Stimulated activated CD4-positive, alpha-beta T cell treated with anti-CD3 and anti-CD28 coated beads, Interleukin-12 subunit alpha, Interleukin-12 subunit beta, amount 100 ng/mL, for 48 hours (primary cell): ENCODE measurements at places on chromosomes 7 and 10.

DNA sequence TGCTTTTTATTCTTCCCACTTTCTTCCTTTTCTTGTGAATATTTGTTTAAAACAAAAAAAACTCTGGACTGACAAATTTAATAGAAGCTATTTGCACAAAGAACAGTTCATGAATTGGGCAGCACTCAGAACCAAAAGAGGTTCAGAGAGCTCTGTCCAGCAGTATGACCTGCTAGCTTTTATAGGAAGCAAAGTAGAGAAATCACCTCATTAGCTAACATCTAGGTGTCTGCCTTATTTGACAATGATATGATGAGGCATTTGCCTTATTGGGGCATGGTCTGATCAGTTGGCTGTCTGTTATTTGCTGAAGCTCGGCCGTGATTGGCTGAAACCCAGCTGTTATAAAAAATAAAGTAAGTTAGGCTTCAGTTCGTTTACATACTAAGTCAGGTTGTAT lies 819 bp upstream of the TRIM4 start:
- DNase-seq, result no peak

- no peak for DNase-seq
These were observed 75.8 kb upstream of the MRLN start for GRCh38 chr10:59829024-59829423.

DNA sequence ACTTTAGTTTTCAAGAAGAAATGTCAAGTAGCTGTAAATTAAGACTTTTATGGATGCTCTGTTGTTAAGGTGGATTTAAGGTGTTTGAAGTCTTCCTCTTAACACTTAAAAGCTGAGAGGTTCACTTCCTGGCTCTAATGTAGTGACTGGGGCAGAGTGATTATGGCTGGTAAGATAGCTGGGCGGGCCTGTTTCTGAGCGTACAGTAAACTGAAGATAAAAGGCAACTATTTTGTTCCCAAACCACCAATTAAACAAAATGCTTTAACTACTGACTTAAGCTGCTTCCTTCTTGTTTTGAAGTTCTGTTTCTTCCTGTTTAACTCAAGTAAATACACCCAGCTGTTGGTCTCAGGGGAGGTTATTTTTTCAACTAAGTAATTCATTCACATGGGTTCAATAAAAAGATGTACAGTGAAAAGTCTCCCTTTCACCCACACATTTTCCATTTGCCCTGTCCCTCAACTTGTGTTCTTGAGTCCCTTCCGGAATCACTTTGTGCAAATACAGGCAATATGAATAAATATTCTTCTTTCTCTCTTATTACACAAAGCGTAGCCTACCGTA lies 19.3 kb downstream of the VWA2 start:
- DNase-seq, result no peak

GRCh38 chr7:139886206-139886605 lies 57.1 kb downstream of the TBXAS1 start:
- no peak for DNase-seq

GRCh38 chr7:152035817-152036216 lies 10.3 kb downstream of the GALNT11 start:
- DNase-seq, result no peak

DNA sequence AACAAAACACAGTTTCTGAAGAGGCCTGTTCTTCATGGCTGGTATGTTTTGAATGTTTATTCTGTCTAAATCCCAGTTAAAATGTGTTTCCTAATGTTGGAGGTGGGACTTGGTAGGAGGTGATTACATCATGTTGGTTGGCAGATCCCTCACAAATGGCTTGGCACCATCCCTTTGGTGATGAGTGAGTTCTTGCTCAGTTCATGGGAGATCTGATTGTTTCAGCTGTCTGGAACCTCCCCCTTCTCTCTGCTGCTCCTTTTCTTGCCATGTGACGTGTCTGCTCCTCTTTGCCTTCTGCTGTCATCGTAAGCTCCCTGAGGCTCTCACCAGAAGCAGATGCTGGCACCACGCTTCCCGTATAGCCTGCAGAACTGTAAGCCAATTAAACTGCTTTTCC lies 383.6 kb upstream of the TPK1 start:
- no peak for DNase-seq

- no peak for DNase-seq
These were observed 4.7 kb downstream of the FXYD4 start for GRCh38 chr10:43376046-43376635.

- no peak for DNase-seq
These were observed 51.4 kb upstream of the PFKFB3 start for GRCh38 chr10:6151087-6151977.

DNA sequence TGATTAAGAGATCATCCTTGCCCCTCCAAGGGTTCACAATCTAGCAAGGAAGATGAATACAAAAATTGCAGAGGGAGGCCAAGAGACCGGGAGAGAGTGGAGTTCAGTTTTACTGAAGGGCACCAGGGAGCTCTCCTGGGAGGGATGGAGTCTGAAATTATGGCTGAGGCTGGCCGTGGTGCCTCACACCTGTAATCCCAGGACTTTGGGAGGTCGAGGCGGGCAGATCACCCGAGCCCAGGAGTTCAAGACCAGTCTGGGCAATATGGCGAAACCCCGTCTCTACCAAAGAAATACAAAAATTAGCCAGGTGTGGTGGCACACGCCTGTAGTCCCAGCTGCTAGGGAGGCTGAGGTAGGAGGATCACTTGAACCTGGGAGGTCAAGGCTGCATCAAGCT lies 51.4 kb upstream of the MXI1 start:
- no peak for DNase-seq

DNA sequence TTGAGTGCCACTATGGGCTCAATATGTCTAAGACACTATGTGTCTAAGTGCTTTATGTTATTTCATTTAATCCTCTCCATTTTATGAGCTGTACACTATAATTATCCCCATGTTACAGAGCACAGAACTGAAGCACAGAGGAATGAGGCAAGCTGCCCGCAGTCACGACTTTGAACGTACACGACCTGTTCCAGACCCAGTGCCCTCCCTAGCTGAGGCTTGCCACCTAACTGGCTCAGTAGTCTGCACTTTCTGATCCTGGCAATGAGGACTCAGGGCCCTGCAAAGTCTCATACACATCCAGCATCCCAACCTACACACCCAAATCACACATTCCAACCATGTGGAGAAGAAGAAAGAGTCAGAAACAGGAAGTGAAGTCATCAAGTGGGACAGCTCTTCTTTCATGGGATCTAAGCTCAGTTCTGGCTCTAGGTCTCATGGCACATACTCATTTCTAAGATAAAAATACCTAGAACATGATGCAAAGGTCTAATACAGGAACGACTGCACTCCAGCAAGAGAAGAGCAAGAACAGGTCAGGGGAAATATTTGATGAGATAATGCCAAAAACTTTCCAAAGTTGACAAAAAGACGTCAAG lies 42.4 kb upstream of the DDC start:
- no peak for DNase-seq

DNA sequence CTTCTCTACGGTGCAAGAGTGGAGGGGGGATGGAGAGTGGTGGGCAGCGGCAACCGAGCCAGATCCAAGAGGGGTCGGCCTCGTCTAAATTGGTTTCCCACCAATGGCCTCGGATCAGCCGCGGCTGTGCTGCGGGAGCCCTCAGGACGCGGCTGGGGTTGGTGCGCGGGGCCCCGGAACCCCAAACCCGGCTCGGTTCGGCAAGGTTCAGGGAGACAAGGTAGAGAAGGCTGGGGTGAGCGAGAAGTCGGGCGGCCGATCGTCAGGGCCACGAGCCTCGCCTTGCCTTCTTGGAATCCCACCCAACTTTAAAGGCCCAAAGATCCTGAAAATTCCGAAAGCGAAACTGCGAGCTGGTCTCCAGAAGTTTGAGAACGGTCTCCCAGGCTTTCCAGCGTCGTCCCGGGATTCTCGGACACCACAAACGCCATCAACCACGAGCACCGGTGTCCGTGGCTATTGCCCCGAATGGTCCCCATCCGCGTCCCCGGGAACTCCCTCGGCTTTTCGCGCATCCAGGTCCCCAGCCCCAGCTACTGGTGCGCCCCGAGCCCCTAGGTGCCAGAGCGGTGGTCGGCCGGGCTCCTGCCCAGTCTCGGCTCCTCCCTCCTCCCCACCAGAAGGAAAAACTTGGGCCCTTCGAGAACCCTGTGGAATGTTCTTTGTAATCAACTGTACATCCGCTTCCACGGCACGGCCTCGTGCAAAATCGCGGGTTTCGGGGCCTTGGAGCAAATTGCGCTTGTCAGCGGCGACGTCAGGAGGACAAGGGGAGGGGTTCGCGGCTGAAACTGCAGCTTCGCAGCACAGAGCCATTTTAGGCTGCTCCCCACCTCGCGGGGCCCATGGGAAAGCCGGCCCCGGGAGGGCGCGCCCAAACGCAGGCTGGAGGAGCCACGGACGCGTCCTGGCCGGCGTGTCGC lies 3.2 kb downstream of the SFMBT2 start:
- peak; percentile 34 for DNase-seq

- DNase-seq, result no peak
These were observed 127.8 kb upstream of the BTBD16 start for GRCh38 chr10:122143238-122143841.

- DNase-seq, result no peak
These were observed 19.2 kb downstream of the ARMC10 start for GRCh38 chr7:103094102-103094501.

- DNase-seq, result no peak
These were observed 24.0 kb upstream of the GTF2I start for GRCh38 chr7:74633451-74633921.

- no peak for DNase-seq
These were observed 119.9 kb downstream of the PLXNA4 start for GRCh38 chr7:132456418-132456817.

DNA sequence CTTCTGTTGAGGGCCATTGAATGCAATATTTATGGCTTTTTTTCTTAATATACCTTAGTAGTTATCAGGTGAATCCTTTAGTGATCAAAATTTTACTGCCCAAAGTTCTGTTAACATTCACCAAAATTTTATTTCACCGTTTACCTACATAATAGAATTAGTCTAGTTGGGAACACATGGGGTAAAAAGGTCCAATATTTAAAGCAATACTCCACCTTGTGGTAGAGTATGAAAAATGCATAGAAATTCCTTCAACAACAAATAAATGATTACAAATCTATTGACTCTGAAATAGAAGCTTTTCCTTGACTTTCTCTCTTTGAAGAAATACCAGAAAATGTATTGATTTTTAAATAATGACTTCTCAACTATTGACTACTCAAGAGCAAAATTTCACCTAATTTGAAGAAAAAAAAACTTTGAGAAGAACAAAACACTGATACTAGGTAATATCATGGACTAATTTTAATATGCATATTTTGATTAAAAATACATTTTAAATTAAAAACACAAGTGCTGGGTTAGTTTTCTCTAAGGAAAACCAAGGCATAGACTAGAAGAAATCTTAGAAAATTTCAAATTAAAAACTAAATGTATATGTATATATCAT lies 43.3 kb downstream of the POLR1F start:
- no peak for DNase-seq

- DNase-seq, result no peak
These were observed 14.6 kb downstream of the RSBN1L start for GRCh38 chr7:77710861-77711260.

DNA sequence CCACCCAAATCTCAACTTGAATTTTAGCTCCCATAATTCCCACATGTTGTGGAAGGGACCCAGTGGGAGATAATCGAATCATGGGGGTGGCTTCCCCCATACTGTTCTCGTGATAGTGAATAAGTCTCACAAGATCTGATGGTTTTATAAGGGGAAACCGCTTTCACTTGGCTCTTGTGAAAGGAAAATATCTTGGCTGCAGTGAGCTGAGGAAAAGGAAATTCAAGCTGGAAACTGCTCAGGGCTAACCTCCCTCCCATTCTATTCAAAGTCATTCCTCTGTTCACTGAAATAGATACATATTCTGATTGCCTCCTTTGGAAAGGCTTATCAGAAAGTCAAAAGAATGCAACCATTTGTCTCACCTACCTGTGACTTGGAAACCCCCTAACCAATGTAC lies 15.8 kb downstream of the CYCS start:
- no peak for DNase-seq

GRCh38 chr10:11215471-11215870 lies 197.8 kb downstream of the CELF2 start:
- no peak for DNase-seq

GRCh38 chr10:130220251-130221185 lies 84.3 kb downstream of the GLRX3 start:
- no peak for DNase-seq

- no peak for DNase-seq
These were observed 61.4 kb downstream of the BBS9 start for GRCh38 chr7:33190688-33191304.

GRCh38 chr10:36736311-36736710 lies 389.1 kb upstream of the ANKRD30A start:
- DNase-seq, result no peak

DNA sequence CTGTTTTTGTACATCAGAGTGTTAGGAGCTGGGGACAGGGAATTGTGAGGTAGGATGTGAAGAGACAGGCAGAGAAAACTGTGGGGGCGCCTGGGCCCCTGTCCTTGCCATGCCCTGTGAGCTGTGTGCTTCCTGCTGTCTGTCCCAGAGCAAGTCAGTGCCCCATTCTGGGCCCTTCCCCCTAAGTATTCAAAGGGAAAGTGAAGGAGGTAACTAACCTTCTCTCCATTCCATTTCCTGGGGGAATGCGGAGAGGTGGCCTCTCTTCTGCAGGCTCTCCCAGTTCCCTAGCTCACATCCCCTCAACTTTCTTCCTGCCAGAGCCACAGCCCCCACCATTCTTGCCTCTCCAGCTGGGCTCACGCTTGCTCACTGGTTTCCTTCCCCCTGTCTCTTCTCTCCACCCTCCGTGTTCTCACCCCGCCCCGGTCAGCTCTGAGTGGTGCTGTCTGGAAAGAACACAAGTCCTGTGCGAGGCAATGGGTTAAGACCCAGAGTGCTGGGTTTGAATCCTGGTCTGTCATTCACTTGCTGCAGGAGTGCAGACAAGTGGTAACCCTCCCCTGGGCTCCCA lies 9.7 kb upstream of the VSIR start:
- DNase-seq, result no peak

- DNase-seq, result no peak
These were observed 57.1 kb downstream of the UBE3C start for GRCh38 chr7:157195868-157196267.

GRCh38 chr10:79149662-79150443 lies 81.1 kb downstream of the ZMIZ1 start:
- peak; percentile 29 for DNase-seq

- DNase-seq, result peak; percentile 2
These were observed at the start of gene KIAA1217 for GRCh38 chr10:24208661-24209431. TSS of gene KIAA1217 (plus strand) at chr10:24209138. CDS start at chr10:24209194, 56 bp downstream.

GRCh38 chr7:4245866-4246470 lies 436.1 kb upstream of the FOXK1 start:
- DNase-seq, result no peak
